ENCODE measurements at places on chromosomes 3 and 15.

- peak; percentile 19 for DNase-seq
These were observed 202.3 kb upstream of the PROK2 start for GRCh38 chr3:71987089-71987735.

DNA sequence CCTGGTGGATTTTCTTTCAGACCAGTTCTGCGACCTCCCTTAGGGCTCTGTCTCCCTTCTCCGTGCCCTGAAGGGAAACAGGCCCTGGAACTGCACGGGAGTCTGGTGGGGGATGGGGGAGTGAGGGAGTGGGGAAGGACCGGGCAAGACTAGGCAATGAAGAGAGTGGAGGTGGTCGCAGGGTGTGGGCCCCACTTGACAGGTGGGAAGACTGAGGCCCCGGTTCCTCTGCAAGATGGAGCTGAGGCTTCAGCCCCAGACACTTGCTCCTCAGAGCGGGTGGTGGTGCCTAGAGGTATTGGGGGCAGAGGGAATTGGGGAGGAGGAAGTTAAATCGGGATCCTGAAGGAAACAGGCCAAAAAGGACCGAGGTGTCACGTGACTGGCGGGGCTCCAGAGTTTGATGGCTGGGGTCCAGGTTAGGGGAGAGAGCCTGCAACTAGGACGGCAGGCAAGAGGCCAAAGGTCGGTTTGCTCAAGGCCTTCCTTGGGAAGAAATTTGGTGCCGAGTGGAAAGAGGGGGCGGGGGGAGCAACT, 597 bp upstream of the CAMK1 start:
- DNase-seq = peak; percentile 25

DNA sequence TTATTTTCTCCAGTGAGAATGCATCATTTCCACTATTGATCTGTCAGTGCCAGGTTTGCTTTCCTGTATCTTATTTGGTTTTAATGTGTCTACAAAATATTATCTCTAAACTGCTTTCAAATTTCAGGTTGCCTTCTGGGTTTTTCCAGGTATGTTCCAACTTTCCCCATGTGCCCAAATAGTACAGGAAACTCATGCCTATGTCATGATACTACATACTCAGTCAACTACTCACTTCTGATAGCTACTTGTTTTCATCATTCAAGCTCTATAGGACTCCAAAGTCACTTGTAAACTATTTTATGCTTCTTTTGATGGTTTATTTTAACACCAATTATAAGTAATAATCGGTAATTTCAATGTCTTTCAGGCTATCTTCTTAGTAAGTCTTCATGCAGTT, 134.8 kb upstream of the TTC14 start:
- DNase-seq = no peak

DNA sequence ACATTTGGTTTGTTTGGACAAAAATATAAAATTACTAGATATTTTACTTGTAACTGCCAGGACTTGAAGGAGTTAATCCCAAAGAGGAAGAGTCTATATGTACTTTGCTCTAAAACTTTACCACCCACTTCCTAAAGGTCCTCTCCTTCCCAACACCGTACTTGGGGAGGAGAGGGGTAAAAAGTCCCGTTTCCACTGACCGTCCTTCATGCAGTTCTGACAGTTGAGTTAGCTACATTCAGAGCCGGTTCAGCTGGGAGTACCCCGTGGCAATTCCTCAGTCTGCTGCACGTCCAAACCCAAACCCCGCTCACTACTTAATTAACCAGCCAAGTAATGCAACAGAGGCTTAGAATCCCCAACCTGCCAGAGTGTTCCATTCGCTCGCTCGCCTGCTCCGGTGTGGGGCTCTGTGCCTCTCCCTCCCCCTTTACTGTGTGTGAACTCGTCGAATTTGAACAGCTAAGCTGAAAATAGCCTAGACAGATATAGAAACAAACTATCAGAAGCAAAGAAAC, 519.7 kb downstream of the FOXP1 start:
- DNase-seq = peak; percentile 42

DNA sequence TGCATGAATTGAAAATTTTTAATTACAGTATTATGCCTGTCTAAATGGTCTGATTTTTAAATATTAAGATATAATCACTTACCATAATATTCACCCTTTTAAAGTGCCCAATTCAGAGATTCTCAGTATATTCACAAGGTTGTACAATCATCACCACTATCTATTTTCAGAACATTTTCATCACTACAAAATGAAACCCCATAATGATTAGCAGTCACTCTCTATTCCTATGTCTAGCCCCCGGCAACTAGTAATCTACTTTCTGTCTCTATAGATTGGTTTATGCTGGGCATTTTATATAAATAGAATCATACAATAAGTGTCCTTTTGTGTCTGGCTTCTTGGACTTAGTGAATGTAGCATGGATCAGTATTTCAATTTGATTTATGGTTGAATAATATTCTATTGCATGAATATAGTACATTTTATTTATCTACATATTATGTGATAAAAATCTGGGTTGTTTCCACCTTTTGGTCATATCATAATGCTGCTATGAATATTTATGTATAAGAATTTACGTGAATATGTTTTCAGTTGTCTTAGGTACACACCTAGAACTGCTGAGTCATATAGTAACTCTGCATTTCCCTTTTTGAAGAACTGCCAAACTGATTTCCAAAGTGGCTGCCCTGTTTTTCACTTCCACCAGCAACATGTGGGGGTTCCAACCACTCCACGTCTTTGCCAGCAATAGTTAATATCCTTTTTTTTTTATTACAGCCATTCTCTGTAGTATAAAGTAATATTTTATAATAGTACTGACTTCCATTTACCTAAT, 485.7 kb upstream of the ZNF385D start:
- peak; percentile 56 for DNase-seq

- DNase-seq = no peak
These were observed 508.8 kb downstream of the LPP start for GRCh38 chr3:188662795-188663194.

DNA sequence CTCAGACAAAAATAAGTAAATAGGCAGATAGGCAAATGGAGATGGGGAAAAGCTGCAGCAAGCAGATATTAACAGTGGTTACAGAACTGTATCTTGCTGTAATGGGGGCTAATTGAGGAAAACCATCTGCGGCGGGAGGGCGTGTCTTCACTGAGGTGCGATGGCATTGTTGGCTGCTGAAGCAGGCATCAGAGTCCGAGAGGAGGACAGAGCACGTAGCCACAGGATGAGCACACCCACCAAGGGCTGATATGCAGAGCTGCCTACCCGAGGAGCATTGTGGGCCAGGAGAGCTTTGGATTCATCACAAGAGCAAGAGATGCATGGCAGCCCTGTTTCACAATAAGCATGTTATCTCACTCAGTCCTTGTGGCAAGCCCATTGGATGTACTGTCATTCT, 30.4 kb downstream of the CHRNA7 start:
- no peak for DNase-seq

DNA sequence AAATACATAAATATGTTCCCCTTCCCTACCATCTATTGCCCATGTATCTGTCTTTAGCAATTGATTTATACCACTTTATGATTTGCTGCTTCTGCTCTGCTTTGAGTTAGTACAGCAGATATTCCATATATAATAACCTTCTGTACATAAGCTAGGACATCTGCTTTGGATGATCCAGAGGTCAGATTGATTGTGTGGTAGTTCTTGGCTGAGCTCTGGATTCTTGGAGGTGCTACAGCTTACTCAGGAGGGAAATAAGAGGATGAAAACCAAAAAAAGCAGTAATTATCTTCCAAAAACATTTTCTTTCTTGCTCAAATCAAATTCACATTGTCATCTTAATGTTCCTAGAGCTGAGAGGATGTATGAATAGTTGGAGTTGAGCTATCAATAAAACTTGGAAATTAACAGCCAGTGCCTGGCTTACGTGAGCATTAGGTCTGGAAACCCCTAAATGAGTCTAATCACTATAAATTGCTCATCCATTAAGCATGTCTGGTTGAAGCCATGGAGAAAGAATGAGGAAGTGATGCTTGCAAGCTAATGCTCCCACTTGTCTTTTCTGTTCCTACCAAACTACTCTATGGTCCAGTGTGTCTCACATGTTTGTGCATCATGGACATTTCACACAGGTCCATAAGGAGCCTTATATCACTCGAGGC, 36.3 kb upstream of the TMEM42 start:
- DNase-seq = no peak

- DNase-seq = no peak
These were observed 246.0 kb upstream of the NAALADL2 start for GRCh38 chr3:174613173-174613572.

DNA sequence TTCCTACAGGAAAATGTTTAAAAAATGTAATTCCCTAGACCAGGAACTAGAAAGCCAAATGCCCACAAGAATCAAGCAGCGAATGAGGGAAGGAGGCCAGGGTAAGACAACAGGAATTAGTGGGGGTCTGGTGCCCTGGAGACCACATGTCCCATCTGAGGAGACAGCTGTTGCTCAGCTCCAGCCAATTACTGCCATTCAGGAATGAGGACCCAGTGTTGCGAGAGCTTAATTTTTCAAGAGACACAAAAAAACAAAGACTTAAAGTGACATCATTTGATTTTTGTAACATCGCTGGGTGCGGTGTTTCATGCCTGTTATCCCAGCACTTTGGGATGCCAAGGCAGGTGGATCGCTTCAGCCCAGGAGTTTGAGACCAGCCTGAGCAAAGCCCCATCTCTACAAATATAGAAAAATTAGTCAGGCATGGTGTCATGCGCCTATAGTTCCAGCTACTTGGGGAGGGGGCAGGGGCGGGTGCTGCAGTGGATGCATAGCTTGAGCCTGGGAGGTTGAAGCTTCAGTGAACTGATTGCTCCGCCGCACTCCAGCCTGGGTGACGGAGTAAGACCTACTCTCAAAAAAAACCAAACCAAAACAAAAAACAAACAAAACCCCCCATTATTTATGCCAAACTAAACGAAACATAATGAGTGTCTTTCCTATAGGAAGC, 52.8 kb upstream of the LRIG1 start:
- DNase-seq = no peak

DNA sequence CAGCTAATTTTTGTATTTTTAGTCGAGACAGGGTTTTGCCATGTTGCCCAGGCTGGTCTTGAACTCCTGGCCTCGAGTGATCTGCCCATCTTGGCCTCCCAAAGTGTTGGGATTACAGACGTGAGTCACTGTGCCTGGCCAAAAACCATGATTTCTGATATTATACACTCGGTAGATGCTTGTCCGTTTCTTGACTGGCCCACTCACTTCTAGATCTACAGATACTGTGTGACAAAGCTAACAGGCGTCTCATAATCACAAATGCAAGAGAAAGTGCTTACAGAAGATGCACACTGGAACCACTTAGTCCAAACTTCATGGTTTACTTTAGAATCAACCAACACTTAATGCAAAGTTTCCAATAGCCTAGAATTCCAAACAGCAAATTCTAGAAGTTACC, 8.4 kb downstream of the PROK2 start:
- DNase-seq = peak; percentile 56

DNA sequence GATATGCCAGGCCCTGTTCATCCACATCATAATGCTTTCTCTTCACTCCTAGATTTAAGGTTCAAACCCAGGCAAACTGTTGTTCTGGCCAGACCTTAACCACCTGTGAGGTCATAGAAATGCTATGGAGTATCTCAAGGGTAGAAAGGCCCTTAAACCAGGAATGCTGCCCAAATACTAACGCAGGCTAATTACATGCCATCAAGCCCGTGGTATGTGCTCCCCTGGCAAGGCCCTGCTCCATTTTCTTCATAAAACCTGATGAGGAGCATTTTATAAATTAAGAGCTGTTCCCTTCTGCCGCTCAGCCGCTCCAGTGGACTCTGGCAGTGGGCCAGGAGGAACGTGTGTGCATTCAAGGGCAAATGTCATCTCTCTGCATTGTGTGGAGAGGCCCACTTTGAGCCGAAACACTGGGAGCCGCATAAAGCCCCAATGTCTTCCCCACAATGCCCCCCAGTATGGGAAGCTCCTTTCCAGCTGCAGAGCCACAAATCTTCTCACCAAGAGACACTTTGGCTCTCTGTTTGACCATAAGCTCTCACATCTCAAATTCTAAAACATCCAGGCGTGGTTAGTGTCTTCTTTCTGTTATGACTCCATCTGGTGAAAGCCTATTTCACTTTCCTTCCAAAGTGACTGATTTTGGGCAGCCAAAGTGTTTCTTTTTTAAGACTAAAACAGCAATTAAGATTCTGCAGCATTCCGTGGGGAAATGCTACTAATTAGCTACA, 210.8 kb upstream of the NR2E3 start:
- no peak for DNase-seq

GRCh38 chr15:60407415-60407805, 9.6 kb upstream of the ANXA2 start:
- no peak for DNase-seq

DNA sequence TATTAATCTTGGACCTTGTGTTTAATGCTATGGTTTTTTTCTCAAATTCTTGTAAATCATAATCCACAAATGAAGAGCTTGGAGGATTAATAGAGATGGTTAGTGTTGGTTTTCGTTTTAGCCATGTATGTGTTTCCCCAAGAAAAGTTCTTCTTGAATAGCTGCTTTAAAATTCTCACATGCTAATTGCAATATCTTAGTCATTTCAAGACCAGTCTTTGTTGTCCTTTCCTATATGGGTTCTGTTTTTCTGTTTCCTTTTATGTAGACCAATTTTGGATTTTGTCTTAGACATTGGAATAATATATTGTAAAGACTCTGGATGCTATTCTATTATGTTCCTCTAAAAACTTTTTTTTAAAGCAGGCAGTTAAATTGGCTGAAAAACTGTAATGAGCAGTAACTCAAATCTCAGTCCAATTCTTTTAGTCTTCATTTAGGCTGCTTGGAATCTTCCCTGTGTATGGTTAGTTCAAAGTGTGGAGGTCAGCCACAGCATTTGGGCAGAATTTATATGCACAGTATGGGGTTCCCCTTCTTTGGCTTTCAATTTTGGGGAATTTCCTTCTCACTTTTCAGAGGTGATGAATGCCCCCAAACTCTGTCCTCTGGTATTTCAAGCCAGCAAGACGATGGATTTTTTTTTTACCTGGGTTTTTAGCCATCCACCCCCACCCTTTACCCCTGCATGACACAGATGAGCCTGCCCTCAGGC, 39.1 kb upstream of the DNAJC13 start:
- DNase-seq = no peak

DNA sequence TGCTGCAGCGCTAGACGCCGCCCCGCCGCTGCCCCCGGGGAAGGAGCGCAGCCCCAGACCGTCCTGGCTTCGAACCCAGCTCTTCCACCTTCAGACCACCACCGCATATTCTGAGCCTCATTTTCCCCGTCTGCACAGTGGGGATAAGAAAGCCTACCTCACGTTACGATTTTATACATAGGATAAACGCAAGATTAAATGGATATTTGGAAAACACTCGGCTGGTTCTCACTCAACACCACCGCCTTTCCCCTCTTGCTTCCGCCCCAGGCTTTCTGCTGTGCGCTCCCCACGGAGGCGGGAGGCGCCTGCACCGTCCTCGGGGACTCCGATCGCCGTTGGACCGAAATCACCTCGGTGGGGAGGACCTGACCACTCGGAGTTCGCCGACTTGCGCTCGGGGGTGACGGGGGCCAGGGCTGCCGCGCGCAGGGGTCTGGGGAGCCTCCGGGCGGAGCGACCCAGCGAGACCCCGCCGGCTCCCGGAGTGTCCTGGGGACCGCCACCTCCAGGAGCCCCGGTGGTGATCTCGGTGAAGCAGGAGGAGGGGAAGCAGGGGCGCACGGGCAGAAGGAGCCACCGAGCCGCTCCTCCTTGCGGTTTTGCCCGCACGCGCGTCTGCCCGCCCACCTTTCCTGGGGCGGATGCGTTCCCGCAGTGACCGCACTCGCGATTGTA, 4.0 kb downstream of the FBXL22 start:
- peak; percentile 71 for DNase-seq
